Renal cortical epithelial cell (primary cell): ENCODE measurements at places on chromosomes 2 and 18. TPM values are rescaled to one million over a fixed set of nuclear protein-coding genes. Genes with fewer than 3 reads are reported as not detected.

DNA sequence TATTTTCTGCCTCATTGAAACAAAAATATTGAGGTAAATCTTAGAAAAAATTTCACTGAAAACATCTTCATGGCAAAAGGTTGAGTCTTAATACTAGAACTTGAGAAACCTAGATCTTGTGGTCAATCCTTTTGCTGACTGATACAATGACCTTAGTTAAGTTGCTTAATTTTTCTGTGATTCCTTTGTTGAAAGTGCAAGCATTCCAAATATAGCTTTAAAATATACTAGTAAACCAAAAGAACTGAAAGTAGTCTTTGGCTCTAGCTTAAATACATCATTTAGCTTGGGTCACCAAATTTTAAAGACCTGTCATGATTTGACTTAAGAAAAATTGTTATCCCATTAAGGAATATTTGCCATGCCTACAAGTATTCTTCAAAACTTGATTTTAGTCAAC is 16.7 kb downstream of the BMP10 start:
- no peak for DNase-seq

GRCh38 chr2:16494836-16495508 is 170.7 kb downstream of the CYRIA start:
- no peak for DNase-seq

- DNase-seq: no peak
Observed at GRCh38 chr2:104402825-104403224, 451.1 kb upstream of the POU3F3 start.

DNA sequence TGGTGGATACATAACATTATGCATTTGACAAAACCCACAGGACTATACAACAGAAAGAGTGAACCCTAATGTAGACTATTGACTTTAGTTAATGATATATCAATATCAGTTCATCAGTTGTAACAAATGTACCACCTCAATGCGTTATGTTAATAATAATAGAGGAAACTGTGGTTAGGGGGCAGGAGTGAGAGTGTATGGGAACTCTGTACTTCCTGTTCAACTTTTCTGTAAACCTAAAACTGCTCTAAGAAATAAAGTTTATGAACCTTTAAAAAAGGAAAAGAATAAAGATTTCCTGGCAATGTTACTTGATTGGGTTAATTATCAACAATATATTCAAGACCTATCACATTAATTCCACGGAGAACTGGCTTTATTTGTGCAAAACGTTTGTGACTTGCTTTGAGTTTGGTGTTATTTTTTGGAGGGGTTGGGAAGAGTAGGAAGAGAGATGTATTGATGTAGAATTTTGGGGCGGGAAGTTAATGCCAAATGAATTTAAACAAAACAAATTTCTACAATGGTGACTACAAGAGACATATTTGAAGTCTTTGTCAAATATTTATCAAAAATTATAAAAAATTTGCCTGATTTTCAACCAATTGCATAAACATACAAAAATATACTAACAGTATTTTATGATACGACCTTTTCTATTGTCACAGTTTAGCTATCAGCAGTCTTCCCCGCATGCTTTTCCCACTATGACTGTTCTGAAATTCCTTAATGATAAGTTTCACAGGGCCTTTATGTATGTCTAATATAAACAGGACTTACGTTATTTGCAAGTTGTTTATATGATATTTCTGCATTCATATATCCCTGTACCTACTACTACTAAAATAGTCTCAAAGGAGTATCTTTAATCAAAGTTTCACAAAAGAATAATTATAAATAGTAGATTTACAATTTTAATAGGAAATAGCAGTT is 2.1 kb upstream of the RTN4 start:
- peak; percentile 66 for DNase-seq

GRCh38 chr2:64853306-64853705 is 135.9 kb upstream of the SLC1A4 start:
- no peak for DNase-seq

- DNase-seq: no peak
Observed at GRCh38 chr2:66781804-66782203, 346.9 kb downstream of the MEIS1 start.

DNA sequence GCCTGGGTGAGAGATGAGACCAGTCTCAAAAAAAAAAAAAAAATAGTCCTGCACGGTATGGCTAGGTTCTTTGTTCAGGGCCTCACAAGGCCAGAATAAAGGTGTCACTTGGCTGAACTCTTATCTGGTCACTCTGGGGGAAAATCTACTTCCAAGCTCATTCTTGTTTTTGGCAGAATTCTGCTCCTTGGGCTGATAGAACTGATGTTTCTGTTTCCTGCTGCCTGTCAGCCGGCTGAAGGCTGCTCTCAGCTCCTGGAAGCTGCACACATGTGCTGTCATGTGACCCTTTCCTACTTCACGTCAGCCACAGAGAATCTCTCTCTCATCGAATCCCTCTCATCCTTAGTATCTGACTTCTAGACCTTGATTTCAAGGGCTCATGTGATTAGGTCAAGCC is 10.4 kb downstream of the CSRNP3 start:
- DNase-seq: no peak

DNA sequence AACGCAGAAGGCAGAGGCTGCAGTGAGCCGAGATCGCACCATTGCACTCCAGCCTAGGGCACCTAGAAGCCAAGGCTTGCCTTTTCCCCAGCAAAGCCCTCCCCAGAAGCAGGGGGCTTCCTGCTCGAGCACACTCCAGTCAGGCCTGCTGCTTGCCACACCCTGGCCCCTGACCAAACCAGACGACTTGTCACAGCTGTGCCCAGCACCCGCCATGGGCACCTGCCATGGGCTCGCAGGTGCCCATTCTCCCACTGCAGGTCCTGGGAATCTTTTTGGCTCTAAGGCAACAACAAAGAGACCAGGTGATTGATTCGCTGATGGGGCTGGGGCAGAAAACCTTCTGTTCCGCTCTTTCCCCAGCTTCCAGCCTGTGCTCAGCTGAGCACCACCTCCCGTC is 4.9 kb downstream of the KCNK3 start:
- DNase-seq: no peak

The FRZB gene
- not detected in 2 replicates for total RNA-seq

The RASGRP3 gene
- 2.4 and 8.9 TPM in 2 replicates for total RNA-seq

The PUS10 gene
- total RNA-seq: 7.5 and 10.9 TPM in 2 replicates
